GM12865 (cell line): ENCODE measurements at places on chromosomes 2 and 18.

GRCh38 chr2:47179388-47179787 lies 24.3 kb upstream of the STPG4 start:
- no peak for DNase-seq

- no peak for DNase-seq
Observed at GRCh38 chr2:217880287-217880889, 122.4 kb downstream of the TNS1 start.

- no peak for DNase-seq
Observed at GRCh38 chr18:79637181-79637920, 42.3 kb upstream of the CTDP1 start.

GRCh38 chr2:62406573-62407043 lies 99.4 kb downstream of the TMEM17 start:
- DNase-seq = peak; percentile 55

DNA sequence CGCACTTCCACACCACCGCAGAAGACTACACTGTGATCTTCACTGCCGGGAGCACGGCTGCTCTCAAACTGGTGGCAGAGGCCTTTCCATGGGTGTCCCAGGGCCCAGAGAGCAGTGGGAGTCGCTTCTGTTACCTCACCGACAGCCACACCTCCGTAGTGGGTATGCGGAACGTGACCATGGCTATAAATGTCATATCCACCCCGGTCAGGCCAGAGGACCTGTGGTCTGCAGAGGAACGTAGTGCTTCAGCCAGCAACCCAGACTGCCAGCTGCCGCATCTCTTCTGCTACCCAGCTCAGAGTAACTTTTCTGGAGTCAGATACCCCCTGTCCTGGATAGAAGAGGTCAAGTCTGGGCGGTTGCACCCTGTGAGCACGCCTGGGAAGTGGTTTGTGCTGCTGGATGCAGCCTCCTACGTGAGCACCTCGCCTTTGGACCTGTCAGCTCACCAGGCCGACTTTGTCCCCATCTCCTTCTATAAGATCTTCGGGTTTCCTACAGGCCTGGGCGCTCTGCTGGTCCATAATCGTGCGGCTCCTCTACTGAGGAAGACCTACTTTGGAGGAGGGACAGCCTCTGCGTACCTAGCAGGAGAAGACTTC lies 12.5 kb downstream of the MOCOS start:
- no peak for DNase-seq

DNA sequence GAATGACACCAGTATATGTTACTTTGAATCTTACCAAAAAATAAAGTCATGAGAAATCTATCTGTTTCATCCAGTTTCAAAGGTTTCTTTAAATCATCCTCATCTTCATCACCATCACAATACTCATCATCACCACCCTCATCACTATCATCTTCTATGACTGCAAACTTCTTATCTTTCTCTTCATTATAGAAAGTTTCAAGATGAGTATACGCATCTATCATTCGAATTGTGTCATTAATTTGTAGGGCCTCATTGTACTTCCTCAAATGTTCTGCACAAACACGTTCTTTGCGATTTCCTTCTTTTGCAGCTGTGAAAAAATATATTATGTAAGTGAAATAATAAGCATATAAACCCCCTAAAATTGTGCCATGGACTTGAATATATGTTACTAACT lies 34.1 kb upstream of the FAP start:
- DNase-seq = no peak

- no peak for DNase-seq
Observed at GRCh38 chr2:95298486-95299111, 1.5 kb downstream of the KCNIP3 start.

GRCh38 chr18:79413025-79413424 lies 17.3 kb downstream of the NFATC1 start:
- DNase-seq = no peak

- no peak for DNase-seq
Observed at GRCh38 chr2:107197594-107198294, 311.8 kb upstream of the ST6GAL2 start.

GRCh38 chr18:47724186-47724975 lies 206.1 kb downstream of the SMAD2 start:
- DNase-seq = no peak

- DNase-seq = no peak
Observed at GRCh38 chr2:168766600-168766999, 35.8 kb upstream of the NOSTRIN start.

DNA sequence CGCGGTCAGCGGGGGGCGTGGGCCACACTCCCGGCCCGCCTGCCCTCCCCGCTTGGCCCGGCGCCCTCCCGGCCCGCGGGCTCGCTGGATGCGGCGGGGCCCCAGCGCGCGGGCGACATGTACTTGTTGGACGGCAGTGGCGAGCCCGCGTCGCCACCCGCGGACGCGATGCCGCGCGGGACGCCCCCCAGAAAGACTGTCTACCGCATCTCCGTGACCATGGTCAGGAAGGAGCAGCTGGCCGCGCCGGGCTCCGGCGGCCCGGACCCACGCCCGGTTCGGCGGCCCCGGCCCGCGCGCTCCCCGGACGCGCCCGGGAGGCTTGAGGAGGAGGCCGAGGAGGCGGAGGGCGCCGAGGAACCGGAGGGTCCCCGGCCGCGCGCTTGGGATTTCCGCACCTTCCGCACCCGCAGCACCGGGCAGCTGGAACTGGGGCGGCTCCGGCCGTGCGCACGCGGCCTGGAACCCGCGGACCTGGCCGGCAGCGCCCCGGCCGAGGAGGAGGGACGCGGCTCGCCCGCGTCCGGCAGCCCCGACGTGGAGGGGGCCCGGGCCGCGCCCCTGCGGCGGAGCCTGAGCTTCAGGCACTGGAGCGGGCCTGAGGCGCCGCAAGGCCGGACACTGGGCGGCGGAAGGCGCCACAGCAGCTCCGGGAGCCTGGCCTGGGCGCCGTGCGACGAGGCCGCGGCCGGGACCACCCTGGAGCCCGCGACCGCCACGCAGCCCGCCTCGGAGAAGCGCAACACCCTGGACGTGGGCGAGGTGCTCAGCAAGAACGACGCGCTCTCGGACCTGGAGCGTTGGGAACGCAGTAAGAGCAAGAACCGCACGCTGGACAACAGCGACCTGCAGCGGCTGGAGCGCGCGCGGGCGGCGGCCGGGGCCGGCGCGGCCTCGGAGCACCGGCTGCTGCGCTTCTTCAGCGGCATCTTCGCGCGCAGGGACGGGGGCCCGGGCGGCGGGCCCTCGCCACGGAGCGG lies 176.4 kb downstream of the AGAP1 start:
- no peak for DNase-seq

DNA sequence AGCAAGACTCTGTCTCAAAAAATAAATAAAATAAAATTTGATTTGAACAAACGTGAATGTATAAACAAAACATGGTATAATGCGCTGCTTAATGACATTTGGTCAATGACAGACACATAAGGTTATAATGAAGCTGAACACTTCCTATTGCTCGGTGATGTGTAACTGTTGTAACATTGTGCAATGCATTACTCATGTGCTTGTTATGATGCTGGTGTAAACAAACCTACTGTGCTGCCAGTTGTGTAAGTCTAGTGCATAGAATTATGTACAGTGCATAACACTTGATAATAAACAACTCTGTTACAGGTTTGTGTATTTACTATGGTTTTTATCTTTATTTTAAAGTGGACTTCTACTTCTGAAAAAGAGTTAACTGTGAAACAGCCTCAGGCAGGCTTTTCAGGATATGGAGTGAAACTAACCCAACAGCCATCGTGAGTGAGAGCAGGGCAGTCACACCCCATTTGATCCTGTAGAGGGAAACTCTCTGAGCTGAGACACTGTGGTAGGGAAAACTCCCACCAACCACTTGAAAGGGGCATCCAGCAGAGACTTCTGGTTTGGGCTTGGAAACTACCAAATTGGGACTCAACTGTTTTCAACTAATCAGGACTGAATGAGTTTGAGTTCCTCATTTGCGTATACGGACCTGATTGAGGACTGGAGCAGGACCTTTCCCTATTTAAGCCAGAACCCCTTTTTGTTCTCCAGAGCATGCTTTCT lies 8.7 kb upstream of the RPRD1A start:
- DNase-seq = peak; percentile 38

GRCh38 chr2:47264143-47264542 lies 109.0 kb upstream of the STPG4 start:
- no peak for DNase-seq

DNA sequence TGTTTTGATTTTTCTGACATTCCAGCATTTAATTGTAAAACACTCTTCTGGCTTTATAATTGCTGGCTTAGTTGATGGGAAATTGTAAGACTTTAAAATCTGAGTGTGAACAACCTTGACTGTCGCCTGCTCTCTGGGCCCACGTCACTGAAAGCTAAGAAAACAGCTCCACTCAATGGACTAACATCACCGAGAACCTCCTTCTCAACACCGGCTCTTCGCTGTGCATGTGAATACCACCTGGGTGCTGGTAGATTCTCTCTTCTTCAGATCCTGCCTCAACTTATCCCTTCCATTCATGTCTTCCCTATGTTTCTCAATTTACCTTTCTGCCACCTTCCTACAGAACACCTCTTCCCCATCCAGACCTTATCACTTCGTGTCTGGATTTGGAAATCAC lies 523.1 kb upstream of the ID2 start:
- DNase-seq = no peak

DNA sequence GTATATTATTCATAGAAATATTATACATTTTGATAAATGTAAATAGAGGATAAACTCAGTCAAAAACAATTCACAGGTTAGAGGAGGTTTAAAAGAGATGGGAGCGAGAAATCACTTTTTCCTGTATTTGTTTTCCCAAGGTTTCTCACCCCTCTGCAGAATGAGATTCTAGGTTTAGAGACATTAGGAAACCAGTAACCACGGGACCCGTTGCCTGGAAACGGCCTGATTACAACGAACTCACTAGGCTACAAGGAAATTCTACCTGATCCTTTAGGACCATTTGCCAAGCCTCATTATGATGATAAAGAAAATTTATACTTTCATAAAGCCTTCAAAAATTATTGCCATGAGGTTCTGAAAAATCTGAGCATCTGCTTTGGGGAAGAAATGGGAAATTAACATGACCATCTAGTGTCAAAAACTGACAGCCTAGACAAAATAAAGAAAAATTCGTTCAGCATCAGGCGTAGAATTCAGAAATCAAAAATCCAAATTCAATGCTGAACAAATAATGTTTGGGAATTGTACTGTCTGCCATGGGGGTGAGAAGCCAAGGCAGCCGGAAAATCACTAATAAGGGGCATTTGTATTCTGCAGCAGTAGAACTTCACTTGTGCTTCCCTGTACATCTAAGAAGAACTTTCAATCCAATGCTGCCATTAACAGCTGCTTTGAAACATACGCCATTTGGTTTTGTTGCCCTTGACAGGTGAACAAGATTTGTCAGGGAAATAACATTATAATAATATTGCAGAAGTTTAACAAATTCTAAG lies 262.3 kb downstream of the NRXN1 start:
- DNase-seq = no peak

DNA sequence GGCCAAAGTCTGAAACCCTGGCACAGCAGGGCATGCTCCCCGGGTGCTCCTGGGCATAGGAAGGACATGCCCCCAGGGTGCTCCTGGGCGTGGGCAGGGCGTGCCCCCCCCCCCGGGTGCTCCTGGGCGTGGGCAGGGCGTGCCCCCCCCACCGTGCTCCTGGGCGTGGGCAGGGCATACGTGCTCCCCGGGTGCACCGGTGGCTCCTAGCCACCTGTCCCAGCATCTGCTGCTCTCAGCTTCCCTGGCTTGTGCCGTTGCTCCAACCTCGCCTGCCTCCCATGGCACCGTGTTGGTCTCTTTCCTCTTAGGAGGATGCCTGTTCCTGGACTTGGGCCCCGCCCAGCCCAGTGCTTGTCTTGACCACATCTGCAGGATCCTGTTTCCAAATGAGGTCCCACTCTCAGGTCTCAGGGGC lies 95.6 kb upstream of the CTDP1 start:
- DNase-seq = no peak

- peak; percentile 31 for DNase-seq
Observed at GRCh38 chr2:121128741-121129659, 156.0 kb downstream of the TFCP2L1 start.

GRCh38 chr18:26804519-26804918 lies 61.0 kb downstream of the AQP4 start:
- peak; percentile 15 for DNase-seq

- DNase-seq = no peak
Observed at GRCh38 chr2:172377408-172377807, 50.0 kb upstream of the ITGA6 start.

GRCh38 chr2:157419031-157419575 lies 24.8 kb downstream of the CYTIP start:
- DNase-seq = no peak

DNA sequence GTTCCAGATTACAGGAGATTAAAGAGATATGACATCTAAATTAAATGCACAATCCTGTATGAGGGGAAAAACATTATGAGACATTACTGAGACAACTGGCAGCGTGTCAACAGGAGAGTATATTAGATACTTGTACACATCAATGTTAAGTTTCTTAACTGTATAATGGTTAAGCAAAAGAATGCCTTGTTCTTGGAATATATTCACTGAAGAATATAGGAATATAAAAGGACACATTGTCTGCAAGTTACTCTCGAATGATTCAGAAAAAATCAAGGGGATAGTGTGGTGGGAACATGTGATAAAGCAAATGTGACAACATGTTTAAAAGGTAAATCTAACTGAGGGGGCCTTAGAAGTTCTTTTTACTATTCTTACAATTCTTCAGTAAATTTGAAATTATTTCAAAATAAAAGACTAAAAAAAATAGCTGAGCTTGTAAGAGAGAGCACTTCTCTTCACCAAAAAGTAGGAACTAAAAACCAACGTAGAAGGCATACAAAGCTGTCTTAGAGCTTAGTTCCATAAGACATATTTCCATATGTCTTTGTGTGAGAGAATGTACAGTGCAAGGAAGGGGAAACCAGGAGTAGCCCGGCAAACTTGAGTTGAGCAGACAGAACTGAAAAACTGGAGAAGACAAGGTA lies 7.5 kb downstream of the WDPCP start:
- DNase-seq = no peak

DNA sequence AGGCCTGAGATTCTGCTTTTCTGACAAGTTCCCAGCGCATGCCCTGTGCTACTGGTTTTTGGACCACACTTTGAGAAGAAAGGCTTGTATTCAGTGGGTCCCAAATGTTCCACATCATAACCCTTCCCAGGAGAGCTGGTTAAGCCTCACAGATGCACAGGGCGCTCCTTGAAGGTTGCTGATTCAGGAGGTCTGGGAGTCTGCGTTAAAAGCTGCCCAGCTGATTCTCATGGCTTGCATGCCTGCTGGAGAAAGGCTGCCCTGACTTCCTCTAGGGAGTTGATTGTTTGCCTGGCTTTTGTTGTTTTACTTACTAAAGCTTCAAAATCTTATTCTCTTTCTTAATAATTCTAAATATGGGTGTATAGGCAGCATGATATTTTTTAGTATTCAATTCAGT lies 20.7 kb downstream of the CRYGD start:
- no peak for DNase-seq

- no peak for DNase-seq
Observed at GRCh38 chr2:184206045-184206444, 392.3 kb upstream of the ZNF804A start.

- no peak for DNase-seq
Observed at GRCh38 chr2:39733070-39733674, 45.9 kb downstream of the THUMPD2 start.

DNA sequence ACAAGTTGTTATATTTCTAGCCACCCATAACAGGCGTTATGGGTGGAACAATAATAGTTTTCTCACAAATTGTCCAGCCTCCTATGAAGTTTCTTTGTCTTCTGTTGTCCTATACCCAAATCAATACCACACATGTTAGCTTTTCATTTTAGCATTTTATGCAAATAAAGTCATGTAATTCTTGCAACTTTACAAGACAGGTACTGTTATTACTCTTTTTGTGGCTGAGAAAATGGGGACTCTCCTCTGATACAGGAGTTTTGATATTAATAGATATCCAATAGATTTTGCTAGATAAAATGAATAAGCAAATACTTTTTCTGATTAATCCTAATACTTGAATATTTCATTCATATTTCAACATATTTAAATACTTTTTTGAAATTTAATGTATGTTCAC lies 151.0 kb downstream of the PMAIP1 start:
- DNase-seq = no peak
